Stimulated activated CD4-positive, alpha-beta T cell treated with anti-CD3 and anti-CD28 coated beads, Interleukin-1b, Interleukin-23, amount 100 ng/mL, for 4 hours (primary cell): ENCODE measurements at places on chromosomes 6 and 20.

GRCh38 chr6:56101141-56101553 lies 146.2 kb downstream of the COL21A1 start:
- DNase-seq = no peak

DNA sequence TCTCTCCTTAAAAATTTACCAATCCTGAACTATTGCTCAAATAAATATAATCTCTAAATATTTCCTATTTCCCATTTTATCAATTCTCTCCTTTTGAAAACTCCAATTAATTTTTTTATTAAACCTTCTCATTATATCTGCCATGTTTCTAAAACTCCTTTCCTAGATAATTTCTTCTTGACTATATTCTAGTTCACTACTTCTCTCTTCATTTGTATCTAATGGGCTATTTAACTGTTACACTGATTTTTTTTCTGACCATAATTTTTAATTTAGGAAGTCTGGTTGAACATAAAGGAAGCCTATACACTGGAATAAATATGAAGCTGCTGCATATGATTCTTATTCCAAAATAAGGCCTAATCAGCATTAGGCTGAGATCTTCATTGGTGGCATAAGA lies 96.3 kb upstream of the PLN start:
- DNase-seq = no peak

GRCh38 chr6:42756722-42757121 lies 10.8 kb upstream of the TBCC start:
- no peak for DNase-seq

DNA sequence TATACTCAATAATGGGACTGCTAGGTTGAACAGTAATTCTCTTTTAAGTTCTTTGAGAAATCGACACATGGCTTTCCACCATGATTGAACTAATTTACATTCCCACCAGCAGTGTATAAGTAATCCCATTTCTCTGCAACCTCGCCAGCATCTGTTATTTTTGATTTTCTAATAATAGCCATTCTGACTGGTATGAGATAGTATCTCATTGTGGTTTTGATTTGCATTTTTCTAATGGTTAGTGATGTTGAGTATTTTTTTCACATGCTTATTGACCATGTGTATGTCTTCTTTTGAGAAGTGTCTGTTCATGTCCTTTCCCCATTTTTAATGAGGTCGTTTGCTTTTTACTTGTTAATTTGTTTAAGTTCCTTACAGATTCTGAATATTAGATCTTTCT lies 66.5 kb downstream of the STK4 start:
- no peak for DNase-seq

- DNase-seq = no peak
Observed at GRCh38 chr20:37366743-37367142, 20.8 kb downstream of the SRC start.

DNA sequence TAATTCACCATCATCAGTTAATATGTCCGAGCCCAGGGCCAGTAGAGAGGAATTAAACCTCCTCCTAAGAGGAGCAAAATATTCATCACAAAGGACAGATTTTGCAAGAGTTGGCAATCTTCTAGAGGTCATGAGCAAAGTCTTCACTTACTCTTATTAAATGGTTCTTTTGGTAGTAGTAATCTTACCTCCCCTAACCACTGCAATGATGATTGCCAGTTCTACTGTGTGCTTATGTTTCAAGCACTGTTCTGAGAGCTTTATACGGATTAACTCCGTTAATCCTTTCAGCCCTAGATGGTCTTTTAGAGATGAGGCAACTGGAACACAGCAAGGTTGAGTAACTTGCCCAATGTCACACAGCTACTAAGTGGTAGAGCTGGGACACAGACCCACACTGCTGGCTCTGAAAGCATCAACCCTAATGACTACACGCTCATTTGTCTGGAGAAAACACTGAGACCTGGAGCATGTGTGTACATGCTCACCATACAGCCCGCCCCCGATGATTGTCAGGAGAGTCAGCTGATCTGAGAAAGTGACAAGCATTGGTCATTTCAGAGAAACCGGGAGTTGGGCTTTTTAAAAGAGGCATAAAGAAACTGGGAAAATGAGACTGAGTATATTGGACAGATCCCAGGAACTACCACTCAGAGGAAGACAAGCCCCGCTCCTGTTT lies 276.0 kb downstream of the NRN1 start:
- no peak for DNase-seq

GRCh38 chr6:132459605-132459952 lies 53.3 kb downstream of the STX7 start:
- no peak for DNase-seq
